ENCODE measurements at places on chromosomes 5 and 9.

GRCh38 chr5:54518146-54518817, 723 bp downstream of the SNX18 start:
- peak; percentile 24 for DNase-seq

DNA sequence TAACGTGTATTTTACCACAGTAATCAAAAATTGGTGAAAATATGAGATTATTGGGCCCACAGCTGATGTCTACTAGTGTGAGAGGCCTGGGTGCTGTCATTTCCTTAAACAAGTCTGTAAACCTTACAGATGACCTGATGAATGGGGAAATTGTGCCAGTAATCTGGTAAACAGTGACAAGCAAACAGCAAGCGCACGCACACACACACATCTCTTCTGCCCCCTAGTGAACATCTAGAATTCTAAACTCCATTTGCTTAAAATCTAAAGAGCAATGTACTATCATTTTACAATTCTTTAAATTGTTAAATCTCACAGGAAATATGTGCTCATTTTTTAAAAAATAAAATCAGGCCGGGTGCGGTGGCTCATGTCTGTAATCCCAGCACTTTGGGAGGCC, 7.5 kb upstream of the RAPGEF1 start:
- peak; percentile 58 for DNase-seq

- DNase-seq, result no peak
Observed at GRCh38 chr9:129283291-129283691, 105.2 kb upstream of the IER5L start.

GRCh38 chr5:170861917-170862766, at the start of gene RANBP17:
RANBP17 (plus strand) TSS chr5:170862018.
- DNase-seq, result peak; percentile 76

DNA sequence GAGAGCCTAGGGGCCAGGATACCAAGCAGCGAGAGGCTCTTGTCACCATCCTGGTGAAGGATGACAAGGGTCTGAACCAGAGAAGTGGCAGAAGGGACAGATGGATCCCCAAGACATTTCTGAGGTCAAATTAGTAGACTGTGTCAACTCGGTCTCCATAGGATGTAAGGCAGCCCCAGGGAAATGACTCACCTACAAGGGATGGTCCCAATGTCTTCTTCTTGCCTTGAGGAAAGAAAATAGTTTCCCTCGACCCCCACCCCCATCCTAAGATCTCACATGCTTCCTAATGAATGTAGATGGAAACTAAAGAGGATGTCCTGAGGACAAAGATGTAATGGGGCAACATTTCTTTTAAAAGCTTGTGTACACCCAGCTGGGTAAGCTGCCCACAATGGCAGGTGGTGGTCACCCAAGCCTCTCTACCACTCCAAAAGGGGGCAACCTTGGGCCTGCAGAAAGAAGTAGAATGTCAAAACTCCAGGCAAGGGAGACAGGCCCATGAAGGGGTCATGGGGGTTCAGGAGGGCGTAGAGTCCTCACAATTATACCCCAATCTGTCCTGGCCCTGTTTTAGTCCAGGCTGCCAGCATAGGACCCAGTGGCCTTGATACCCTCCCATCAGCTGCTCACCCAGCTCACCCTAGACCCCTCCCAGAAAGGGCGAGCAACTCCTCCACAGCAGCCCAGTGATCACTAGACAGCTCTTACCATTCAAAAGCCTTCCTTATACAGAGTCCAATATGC, 187.4 kb downstream of the ACTL7B start:
- no peak for DNase-seq

GRCh38 chr9:137176302-137177182, 4.7 kb upstream of the TMEM210 start:
- peak; percentile 54 for DNase-seq

GRCh38 chr5:85096421-85096820, 711.7 kb upstream of the EDIL3 start:
- DNase-seq, result no peak

Measured in ACHN (cell line).